ENCODE measurements at places on chromosomes 1 and 21.
A peak's percentile ranks its signal among the peaks of the same experiment; 100 is the strongest.

GRCh38 chr1:165628147-165628822 lies 2.7 kb upstream of the MGST3 start:
- no peak for DNase-seq

GRCh38 chr1:3924825-3925220 lies 24.8 kb upstream of the C1orf174 start:
- no peak for DNase-seq

DNA sequence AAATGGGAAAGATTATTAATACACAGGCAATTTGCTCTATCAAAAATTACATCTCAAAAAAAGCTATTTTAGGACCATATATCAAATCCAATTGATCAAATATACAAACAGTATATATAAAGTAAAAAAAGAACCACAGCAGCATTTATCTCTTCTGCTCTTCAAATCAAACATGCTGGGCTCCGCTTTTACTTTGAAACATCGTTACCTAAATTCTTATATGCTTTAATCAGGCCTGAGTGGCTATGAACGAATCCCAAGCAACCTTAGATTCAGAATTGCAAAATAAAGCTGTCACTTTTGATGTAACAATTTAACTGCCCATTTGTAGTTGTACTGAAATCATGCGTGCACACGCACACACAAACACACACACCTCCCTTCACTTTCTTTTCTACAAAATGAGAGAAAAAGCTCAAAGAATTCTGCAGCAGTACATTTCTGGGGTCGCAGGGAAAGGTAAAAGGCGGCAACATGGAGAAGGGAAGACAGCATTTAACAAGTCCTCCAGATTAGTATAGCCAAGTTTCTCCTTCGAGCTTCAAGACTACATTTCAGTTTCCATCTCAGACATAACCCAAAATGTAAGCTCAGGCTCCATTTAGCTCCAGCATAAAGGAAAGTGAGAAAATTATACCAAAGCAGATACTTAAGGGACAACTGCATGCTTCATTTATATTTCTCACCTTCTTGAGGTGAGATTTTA lies 92.2 kb upstream of the TTC39A start:
- no peak for DNase-seq

DNA sequence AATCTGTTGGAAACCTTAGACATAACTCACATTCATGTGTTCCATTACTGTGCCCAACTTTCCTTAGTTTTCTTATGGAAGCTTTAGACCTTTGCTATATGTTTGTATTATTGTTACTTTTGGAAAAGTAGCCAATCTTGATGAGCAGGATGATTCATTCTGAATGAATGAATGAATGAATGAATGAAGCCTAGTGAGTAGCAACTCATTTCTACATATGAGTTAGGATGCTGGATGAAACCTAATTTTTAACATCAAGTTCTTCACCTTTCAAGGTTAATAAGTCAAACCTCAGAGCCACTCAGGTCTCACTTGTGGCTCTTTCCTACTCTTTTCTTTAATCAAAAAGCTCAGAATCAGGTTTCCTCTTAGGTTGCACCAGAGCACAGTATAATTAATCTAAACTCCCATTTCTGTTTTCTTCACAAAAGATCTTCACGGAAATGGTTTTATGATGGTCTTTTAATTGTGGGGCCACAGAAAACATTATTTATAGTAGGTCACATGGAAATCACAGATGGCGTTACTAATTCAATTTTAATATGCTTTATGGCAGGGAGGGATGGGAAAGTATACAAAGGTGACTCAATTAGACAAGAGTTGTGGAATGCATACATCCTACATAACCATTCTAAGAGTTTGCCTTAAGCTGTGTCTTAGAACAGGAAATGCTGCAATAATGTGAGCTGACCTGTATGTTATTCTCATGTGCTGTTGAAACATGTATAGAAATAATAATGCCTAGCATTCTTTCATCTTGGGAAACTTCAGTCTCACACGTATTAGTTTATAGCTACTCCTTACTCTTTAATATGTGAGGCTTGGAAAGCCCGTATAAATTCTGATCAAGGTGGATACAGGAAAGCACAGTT lies 4.5 kb upstream of the DDX59 start:
- DNase-seq = no peak

DNA sequence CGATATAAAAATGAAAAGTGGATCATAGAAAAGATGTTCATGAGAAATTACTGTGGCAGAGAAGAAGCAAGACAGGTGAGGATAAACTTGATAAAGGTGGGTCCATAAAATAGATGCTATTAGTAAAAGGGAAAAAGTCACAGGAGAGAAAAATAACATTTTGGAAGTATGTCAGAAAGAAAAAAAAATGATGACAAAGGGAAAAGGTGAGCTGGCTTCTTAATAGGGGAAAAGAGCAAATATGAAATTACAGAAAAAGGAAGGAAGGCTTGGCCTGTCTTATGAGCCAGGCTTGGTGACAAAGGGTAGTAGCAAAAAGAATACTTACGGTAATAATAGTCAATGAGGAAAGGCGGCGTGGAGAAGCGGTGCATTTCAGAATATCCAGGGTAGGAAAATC lies 386.1 kb downstream of the RWDD3 start:
- no peak for DNase-seq

GRCh38 chr1:15400627-15401026 lies 9.1 kb upstream of the EFHD2 start:
- DNase-seq = no peak

DNA sequence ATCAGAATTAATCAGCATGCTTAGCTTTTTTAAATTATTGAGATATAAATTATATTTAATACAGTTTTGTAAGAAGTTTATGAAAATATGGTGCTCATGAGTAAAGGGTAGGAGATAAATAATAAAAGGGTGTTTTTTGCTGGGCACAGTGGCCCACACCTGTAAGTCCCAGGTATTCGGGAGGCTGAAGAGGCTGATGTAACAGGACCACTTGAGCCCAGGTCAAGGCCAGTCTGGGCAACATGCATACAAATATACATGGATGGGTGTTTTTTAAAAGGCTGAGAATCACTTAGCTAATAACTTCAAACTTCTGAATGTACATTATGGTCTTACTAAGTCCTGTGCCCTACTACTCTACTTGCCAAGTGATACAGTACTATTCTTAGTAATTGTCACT lies 73.2 kb downstream of the TRIM33 start:
- no peak for DNase-seq

- no peak for DNase-seq
These were observed 8.6 kb upstream of the PIGV start for GRCh38 chr1:26779098-26779668.

DNA sequence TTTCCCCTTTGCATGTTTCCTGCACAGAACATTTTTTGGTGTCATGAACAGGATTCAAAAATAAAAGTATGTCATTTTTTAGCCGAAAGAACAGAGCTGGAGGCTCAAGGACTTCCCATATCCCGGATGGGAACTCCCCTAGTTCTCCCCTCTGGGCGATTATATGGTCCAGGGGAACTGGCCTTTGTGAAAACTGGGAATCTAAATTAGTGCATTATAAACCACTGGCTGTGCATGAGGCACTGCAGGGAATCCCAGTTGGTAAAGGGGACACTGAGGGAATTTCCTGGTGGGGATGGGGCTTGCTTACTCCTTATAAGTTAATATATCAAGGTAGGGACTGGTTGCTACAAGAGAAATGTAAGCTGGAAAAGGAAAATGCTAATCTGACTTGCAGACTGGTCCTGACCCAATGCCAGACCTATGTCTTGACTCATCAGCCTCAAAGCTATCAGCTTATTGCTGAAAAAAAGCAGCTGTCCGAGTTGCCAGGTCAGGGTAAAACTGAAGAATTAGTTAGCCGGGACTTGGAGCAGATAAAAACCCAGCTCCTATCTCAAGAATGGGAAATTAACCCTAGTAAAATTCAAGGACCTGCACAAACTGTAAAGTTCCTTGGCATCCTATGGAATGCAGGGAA lies 122.6 kb downstream of the FCRL5 start:
- DNase-seq = no peak

DNA sequence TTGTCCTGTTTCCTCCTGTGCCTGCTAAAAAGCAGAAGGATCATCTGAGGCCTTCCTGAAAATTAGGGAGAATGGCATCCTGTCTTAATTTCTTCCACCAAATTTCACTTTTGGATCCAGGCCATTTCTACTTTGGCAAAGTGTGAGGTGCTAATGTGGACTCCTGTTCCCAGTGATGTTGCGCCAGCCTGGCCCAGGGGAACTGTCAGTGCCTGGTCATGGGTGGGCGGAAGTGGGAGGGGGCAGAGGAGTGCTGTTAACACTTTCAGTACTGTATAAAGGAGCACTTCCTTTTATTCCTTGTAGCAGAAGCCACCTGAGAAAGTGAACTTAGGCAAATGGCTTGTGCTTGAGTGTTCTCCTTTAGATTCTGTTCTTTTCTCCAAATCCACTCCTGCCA lies 19.9 kb downstream of the ELAPOR1 start:
- DNase-seq = no peak

GRCh38 chr1:164668491-164669400 lies 109.8 kb downstream of the PBX1 start:
- no peak for DNase-seq

GRCh38 chr1:84711121-84711520 lies 20.9 kb upstream of the SSX2IP start:
- no peak for DNase-seq

- DNase-seq = peak; percentile 58
These were observed 351.0 kb upstream of the B3GALT2 start for GRCh38 chr1:193537266-193538002.

GRCh38 chr1:176656257-176656995 lies 193.5 kb downstream of the PAPPA2 start:
- no peak for DNase-seq

DNA sequence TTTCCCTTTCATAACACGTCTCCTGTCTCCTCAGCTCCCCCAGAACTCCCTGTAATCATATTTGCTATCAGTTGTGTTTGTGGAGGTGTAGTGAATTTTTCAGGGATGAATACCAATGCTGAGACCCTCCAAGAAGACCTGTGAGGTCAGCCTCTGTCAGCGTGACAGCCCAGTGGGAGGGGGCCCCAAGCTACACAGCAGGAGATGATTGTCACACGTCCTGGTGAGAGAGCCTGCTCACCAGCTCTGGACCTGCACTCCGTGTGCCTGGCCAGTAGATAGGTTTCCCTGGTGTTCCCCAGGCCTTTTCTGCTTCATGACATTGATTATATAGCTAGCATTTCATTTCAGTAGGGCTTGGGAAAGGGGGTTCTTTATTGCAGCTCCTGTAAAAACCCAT lies 421.5 kb downstream of the KIF26B start:
- DNase-seq = no peak

DNA sequence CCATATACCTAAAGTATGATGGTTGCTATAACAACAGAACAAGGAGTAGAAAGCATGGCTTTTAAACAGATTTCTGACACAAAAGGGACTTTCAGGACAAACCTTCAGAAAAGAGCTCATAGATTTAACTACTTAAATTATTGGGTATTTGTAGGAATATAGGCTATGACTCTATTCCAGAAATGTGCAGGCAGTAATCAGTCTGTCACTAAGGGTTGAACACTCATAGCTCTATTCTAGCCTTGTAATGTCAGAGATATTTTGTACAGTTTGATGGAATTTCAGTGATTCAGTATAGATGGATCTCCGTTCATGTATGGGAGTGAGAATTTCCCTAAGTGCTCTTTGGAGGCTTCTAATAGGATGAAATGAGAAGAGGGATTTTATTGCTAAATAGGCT lies 82.8 kb downstream of the EXTL2 start:
- DNase-seq = no peak

GRCh38 chr1:57983441-57983840 lies 559.6 kb upstream of the DAB1 start:
- DNase-seq = no peak

GRCh38 chr1:177164380-177165068 lies at the start of gene ASTN1:
TSS of gene ASTN1 (minus strand) at chr1:177164712. CDS start at chr1:177164676, 36 bp downstream.
- no peak for DNase-seq

GRCh38 chr21:36980280-36981048 lies 14.0 kb upstream of the HLCS start:
- no peak for DNase-seq

GRCh38 chr1:230641346-230641745 lies 935 bp upstream of the COG2 start:
- DNase-seq = no peak

DNA sequence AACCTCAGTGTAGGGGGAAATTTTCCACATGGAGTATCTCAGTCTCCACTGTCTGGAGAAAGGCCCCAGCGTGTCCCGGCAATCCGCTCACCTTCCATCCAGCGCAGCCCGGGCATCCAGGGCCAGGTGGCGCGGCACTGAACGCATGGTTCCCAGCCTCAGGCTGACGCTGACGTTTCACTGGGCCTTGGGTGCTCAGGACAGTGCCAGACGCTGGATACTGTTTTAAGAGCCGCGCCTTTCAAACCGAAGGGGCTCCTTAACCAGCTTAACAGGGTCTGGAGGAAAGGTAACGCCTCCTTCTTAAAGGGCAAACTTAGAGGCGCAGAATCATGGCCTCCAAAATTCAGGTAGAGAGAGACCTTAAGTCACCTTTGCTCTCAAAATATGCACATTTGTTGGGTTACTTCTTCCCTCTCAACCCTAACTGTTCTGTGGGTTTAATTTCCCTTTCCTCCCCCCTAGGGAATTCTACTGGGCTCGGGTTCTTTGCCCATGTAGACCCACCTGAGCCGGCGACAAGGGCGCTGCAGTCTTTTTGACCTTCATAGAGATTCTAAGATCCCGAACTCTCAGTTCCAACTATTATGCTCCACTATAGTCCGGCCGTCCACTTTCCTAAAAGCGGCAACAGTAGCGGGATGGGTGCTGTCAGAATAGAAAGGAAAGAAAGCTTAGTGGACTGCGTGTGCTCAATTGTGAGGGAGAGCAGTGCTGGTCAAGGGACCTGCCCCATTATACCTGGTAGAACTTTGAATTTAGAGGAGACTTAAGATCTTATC lies 3.5 kb upstream of the LHX9 start:
- DNase-seq = no peak

GRCh38 chr1:219039682-219040154 lies 134.0 kb upstream of the LYPLAL1 start:
- no peak for DNase-seq

DNA sequence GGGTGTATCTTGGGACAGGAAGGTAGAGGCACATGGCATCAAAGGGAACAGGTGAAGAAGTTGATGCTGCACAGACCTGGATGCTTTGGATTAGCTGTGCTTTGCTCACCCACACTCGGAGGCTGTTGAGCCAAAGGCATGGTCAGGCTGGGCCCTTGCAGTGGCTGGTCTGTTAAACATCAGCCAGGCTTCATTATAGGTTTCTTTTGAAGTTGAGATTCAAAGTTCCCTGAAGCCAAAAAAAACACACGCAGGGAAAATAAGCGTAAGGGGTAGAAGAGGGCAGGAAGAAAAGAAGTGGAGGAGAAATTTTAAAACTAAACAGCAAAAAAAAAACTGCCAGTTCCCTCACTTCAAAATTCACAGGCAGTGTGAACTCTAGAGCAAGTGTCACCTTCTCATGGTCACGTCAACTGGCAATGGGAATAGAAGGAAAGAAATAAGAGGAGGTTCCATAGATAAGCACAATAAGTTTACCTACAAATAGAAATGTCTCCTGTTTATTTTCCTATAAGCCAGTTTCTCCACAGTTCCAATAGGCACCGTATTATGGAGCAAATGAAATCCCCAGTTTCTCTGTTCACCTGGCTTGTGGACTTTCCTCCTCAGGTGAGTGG lies 139.5 kb downstream of the PAPPA2 start:
- DNase-seq = no peak

DNA sequence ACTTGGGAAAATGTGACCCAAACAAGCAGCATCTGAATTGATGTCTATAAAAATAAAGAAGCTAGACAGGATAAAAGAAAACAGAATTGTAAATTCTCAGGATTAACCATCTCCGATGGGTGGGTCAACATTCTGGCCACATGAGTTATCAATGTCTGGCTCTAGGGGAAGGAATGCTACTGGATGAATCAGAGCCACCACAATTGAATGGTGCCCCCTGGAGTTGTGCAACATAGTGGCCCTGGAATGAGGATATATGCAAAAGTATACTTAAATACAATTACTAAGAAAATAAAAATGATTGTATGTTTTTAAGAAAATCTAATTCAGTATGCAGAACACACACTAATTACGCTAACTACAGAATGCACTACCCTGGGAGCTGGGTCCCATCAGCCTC lies 185.6 kb downstream of the TGFBR3 start:
- DNase-seq = no peak
